ENCODE measurements at places on chromosomes 13 and 19.
A peak's percentile ranks its signal among the peaks of the same experiment; 100 is the strongest.

GRCh38 chr13:41017817-41018601 lies 1.1 kb downstream of the ELF1 start:
- peak; percentile 49 for DNase-seq

DNA sequence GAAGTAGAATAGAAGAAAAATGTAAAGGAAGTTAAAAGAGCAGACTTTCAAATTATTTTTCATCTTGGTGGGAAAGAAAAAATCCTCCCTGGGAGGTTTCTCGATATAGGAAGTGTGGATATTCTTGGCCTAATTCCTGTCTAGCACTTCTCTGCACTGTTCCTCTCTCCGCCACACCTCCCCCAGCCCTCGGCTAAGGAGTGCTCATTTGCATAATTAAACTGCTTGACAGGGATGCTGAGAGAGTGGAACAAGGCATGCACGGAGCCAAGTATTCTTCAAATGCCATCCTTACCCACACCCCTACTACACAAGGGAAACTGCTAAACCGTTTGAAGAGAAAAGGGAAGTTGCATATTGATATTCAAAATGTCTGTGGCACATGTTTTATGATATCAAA lies 511.0 kb upstream of the HTR2A start:
- DNase-seq, result no peak

- no peak for DNase-seq
Observed at GRCh38 chr19:18029617-18030338, 21.8 kb downstream of the ARRDC2 start.

GRCh38 chr13:111665691-111666095 lies 345.3 kb downstream of the TEX29 start:
- DNase-seq, result no peak

DNA sequence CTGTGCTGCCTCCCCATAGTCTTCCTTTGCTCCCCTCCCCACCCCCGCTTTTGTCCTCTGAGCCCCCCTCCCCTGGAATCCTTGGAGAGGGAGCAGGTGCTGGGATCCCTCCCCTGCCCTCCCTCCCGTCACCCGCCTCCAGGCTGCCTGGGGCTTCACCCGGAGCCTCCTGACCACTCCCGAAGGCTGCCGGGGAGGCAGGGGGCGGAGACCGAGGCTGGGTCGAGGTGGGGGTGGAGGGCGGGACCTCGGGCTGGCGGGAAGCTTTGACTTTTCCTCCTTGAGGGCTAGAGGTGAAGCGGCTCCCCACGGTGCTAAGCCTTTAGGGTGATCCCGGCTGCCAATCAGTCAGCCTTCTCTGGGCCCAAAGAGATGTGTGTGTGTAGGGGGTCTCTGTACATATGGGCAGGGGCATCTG lies 1.5 kb downstream of the KMT5C start:
- DNase-seq, result peak; percentile 33

- DNase-seq, result peak; percentile 3
Observed at GRCh38 chr19:55253842-55254624, 4.8 kb downstream of the PPP6R1 start.

- no peak for DNase-seq
Observed at GRCh38 chr13:104253063-104253680, 1187.0 kb upstream of the SLC10A2 start.
